ENCODE measurements at places on chromosomes 5 and 9.

DNA sequence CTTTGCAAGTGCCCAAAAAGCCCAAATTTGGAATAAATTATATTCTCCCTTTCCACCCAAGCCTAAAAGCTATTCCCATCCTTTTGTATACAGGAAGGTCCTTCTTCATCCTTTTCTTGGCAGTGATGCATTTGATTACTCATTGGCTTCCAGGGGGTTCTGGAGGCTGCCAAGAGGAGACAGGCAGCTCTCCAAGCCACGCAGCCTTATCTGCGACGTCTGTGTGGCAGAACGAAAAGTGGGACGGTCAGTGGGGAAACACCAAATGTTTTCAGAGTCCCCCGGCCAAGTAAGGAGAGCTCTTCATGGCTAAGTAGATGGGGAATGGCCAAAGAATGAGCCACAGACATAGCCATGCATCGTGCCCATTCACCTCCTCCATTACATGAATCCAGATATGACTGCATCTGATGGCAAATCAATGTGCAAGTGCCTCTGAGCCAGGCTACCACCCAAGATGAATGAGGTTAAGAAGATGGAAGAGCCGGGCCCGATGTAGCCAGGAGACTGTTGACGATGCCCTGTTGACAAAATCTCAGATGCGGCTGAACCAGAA lies 12.1 kb downstream of the ADAM19 start:
- no peak for DNase-seq

- DNase-seq: no peak
Measured at GRCh38 chr9:14271093-14271673, 42.8 kb downstream of the NFIB start.

GRCh38 chr9:117782931-117783788 lies 79.0 kb downstream of the TLR4 start:
- peak; percentile 69 for DNase-seq

GRCh38 chr5:137706841-137707240 lies 29.0 kb downstream of the KLHL3 start:
- DNase-seq: no peak
